Omental fat pad (tissue), 4 donors: ENCODE measurements at places on chromosomes 2 and 18.

DNA sequence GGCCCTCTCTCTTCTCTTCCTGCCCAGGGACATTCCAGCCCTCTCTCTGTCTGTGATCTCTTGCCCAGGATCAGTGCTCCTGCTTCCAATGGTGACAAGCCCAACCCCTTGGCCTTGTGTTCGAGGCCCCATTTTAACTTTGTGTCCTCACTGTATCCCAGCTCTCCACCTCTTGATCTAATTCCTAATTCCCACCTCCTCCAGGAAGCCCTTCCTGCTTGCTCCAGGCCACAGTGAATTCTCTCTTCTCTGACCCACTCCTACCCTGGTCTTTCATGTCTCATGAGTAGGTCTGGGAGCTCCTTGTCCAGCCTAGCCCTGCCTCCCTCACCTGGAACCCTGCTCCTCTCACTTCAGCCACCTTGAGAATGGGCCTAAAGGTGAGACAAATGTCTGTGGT, 249.1 kb downstream of the CELF4 start:
- DNase-seq = no peak

DNA sequence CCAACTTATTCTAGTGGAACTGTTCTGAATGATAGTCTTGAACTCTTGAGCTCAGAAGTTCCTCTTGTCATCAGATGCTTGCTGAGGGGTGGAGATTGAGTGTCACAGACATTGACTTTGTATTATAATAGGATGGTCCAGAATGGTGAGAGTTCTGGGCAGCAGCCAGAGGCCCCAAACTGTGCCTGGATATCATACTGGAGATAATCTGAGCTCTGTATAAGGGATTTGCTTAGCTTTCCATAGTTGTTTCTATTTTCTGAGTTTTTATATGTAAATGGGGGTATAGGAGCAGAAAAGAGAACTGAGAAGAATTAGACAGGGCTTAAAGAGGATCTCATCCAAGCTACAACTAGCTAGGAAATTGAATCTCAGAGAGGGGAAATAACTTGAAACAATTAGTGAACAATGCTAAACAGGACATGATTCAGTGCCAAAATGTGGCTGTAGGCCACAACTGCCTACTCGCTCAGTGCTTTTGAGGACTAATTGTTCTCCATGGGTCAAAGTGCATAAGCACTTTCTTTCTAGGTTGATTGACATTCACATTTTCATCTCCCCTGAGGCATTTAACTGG, 10.1 kb upstream of the LCLAT1 start:
- DNase-seq = no peak

- DNase-seq = no peak
Observed at GRCh38 chr18:13642440-13642827, 83.9 kb downstream of the FAM210A start.

DNA sequence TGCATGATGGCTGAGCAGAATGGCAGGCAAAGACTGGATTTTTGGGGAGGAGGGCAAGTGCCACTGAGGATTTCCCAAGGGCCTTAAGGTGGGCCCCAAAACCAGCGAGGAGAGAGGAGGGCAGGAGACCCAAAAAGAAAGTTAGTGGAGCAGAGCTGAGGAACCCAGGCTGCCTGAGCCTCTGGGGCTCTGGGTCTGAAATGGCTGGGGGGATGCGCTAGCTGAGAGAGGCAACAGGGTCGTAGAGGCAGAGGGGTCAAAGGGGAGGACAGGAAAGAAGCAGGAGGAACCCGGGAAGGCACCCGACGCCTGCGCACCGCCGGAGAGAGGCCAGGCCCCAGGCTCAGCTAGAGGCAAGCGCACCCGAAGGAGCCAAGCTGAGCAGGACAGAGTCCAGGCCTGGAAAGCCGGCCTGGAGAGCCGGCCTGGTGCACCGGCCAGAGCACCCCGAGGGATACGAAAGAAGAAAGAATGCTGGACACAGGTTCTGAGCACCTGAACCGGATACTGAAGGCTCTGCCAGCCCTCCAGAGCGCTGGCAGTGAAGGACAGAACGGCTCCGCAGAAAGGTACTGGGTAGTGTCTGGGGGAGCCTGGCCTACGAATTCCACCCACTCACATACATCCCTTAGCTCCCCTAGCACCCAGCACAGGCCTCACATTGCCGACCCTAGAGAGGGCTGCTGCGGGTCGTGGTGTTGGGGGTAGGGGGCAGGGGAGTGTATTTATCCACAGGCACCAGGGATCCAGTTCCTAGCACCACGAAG, 39.5 kb upstream of the ATP6V1B1 start:
- DNase-seq = no peak

GRCh38 chr2:35220461-35220860, 1135.1 kb upstream of the CRIM1 start:
- DNase-seq = no peak

DNA sequence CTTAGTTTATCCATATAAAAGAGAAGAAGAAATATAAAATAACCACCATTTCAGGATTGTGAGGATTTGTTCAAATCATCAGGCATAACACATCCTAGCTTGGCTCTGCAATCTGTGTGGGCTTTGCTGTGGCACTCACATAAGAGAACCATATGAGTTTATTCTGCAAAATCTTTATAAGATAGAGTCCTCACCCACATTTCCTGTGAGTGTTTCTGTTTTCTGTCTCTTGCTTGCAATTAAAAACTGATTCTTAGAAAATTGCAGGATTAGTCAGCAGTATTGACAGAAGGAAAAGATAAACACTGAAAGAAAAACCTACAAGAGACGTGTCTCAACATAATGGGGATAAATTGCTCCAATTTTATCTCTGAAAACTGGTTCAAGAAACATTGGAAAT, 258.5 kb downstream of the RND3 start:
- DNase-seq = no peak

- DNase-seq = no peak
Observed at GRCh38 chr2:1047485-1047884, 96.8 kb downstream of the SNTG2 start.

GRCh38 chr18:80252136-80252535, 4.8 kb upstream of the PARD6G start:
- no peak for DNase-seq

DNA sequence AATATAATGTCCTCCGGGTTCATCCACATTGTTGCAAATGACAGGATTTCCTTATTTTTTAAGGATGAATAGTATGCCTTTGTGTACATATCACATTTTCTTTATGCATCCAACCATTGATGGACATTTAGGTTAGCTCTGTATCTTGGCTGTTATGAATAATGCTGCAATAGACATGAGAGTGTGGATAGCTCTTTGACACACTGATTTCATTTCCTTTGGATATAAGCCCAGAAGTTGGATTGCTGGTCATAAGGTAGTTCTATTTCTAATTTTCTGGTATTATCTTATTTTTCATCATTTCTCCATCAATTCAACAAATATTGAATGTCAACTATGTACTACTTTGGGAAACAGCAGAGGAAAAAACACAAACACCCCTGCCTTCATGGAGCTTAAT, 423.3 kb downstream of the MTX2 start:
- no peak for DNase-seq

- DNase-seq = no peak
Observed at GRCh38 chr2:47607005-47607679, 175.8 kb upstream of the MSH6 start.

DNA sequence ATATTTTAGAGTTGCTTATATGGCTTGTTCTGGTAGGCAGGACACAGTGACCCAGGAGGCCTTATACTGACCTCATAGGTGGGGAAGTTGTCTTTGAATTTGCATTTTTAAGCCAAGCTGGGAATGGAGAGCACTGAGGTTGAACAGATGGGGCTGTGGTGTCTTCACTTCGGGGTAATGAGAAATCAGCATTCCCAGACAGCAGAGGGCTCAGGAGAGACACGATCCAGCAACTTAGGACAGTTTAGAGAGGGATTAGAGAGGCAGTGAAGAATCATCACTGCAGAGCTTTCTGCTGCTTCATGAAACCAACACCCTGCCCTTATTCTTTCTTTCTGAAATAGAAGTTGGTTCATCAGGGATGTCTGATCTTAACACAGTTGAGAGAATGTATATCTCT, 202.4 kb downstream of the TDRD15 start:
- DNase-seq = no peak

GRCh38 chr2:80185091-80185490, 119.5 kb downstream of the LRRTM1 start:
- DNase-seq = no peak

DNA sequence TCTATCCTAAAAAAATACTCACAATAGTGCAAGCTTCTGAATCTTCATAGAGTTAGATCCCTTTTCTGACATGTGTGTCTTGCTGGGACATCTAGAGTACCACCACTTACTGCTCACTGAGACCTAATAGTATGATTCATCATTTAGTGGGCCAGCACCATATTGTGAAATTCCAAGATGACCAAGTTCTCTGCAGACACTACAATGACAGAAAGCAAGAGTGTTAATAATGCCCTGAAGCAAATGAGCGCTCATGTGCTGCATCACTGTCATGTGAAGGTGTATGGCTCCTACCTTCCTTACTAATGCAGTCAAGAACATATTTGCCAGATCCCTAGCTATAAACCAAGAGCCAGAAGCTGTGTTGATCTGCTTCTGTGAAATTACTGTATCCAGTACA, 606.2 kb upstream of the NXPH2 start:
- no peak for DNase-seq

GRCh38 chr2:8841932-8842331, 4.5 kb upstream of the KIDINS220 start:
- DNase-seq = no peak

GRCh38 chr2:84194181-84194580, 264.9 kb downstream of the SUCLG1 start:
- no peak for DNase-seq

- no peak for DNase-seq
Observed at GRCh38 chr2:120787111-120787821, 51.6 kb downstream of the GLI2 start.

GRCh38 chr2:1864981-1865421, 120.7 kb upstream of the PXDN start:
- no peak for DNase-seq
